ENCODE measurements at places on chromosomes 1 and 21.

GRCh38 chr1:202951437-202951836, 6.7 kb downstream of the ADIPOR1 start:
- no peak for DNase-seq

DNA sequence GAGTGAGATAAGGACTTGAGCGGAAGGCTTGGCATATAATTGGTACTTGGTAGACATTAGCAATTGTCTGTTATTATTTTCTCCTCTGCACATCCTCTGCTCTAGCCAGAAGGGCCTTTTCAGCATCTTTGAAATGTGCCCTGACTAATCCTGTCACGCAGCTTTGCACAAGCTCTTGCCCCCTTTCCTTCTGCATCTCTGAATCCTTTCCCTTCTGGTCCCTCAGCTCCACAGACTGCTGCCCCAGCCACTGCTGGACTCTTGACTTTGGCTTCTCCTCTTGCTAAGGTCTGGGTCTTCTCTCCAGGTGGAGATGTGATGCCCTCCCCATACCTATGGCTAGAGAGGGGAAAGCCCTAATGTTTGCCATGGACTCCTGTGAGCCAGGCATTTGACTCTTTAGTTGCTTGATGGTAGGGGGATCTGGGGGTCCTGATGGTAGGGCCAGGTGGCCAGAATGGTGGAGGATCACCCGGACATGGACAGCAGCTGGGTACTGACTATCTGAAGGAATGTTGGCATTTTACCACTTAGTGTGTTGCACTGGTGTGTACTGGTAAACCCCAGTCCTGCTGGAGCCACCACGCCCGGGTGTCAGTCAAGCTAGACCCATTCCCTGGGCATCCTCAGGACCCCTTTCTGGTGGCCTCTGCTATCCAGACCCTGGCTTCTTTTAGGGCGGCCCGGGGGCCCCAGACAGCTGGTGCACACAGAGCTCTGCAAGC, 4.4 kb downstream of the HPCA start:
- no peak for DNase-seq

GRCh38 chr1:200336101-200336845, 73.6 kb downstream of the ZNF281 start:
- no peak for DNase-seq

DNA sequence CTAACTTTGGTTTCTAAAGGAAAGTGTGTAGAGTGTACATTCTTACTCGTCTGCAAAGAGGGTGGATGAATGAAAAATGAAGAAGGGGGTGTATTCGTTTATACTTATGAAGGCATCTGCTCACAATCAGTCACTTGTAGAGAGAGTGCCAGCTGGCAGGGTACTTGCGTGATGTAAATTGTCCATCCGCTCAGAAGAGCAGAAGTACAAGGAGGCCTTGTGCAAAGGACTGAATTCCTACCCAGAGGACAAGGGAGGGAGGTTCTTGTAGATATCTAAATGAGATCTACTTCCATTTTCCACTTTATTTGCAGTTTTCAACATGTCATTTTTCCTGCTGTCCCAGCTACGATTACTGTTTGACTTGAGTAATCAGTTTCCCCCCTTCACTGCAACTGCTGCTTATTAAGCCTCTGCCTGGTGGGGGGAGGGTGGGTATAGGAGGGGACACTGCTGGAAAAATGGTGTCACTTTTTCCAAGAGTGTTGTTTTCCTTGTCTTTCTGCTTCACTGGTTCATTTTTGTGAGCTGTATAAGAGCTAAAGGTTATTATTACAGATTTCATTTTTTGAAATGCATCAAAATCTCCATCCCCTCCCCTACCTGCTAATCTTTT, 67.3 kb downstream of the LAMC1 start:
- DNase-seq: no peak

DNA sequence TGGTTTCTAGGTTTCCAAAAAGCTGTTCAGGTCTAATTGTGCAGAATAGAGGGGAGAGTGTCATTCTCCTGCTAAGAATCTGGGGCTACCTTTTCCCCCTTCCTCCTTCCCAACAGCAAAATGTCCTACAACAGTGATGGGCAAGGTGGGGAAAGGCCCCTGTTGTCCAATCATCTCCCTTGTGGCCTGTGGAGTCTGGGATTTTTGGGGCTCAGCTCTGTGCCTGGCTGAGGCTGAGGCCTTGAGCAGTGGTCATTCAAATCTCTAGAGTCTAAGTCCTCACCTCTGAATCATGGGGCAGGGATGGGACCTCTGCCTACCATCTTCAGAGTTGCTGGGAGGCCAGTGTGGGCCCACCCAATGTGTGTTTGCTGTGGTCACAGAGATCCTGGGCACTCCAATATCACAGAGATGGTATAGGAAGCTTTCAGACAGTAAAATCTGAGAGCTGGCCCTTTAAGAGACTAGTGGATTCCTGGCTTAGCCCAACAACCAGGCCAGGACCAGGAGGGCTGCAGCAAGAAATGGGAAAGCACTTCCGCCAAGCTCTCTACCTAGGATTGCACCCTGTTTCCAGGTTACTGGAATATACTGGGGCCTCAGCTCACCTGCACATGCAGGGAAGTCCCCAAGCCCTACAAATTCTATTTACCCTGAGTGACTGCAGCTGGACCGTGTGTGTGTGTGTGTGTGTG, 28.5 kb upstream of the TENT5C start:
- DNase-seq: no peak

- no peak for DNase-seq
These were observed 34.2 kb downstream of the NEK2 start for GRCh38 chr1:211641044-211641800.
